ENCODE measurements at places on chromosomes 4 and X.

DNA sequence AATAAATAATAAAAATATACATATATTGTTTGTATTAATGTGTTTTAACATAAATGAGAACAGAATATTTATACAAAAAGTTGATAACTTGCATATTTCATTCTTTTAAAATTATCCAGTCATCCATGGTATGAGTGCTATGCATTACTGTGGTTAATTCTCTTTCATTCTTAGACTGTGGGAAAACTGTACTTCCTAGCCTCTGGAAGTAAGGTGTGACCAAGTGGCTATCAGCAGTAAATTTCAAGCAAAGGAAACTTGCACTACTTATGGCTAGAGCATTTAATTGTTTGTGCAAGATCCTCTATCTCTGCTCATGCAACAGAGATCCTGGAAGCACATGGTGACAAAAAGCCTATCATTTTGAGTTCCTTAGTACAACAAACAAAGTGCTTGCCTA, 1054.5 kb upstream of the PABPC4L start:
- no peak for DNase-seq

DNA sequence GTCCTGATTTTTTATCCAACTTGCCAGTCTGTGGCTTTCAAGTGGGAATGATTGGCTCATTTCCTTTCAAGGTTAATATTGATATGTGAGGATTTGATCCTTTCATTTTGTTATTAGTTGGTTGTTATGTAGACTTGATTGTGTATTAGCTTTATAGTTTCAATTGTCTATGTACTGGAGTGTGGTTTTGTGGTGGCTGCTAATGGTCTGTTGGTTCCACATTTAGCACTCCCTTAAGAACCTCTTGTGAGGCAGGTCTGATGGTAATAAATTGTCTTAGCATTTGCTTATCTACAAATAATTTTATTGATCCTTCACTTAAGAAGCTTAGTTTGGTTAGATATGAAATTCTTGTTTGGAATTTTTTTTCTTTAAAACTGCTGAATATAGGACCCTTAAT, 190.6 kb downstream of the CPXCR1 start:
- no peak for DNase-seq

DNA sequence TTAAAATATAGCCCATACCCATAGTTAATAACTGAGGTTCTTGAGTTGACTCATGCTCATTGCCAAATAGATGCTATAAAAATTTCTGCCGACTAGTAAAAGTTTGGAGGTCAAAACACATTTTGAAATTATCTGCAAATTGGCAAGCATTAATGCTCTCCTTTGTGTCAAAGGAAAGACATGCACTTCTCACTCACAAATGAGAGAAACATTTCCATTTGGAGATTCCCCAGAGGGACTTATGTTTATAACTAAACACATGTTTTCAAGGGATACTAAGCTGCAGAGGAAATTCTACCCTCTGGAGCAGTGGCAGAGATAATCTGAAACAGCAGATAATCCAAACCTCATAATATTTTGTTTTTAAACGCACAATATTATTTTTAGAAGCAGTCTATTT, 45.7 kb upstream of the CCDC160 start:
- no peak for DNase-seq

DNA sequence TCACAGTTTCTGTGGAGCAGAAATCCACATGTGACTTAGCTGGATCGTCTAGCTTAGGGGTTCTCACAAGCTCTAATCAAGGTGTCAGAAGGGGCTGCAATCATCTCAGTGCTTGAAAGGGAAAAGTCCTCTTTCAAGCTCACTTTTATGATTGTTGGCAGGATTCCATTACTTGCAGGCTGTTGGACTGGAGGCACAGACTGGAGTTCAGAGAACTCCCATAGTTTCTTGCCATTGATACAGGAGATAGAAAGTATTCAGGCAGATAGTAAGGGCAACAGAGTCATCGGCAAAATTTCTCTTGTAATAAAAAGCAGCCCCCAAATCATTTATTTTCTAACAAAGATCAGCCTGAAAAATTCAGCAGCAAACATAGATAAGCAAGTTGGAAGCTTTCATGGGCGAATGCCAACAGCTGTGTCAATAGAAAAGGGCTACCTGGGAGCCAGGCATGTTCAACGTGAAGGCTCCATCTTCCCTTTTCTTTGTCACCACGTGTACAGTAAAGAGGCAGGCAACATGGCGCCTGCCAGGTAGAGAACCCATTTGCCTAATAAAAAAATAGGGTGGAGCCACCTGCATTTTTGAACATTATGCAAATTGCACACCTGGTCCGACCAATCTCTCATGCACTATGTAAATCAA, 64.4 kb downstream of the CXCL13 start:
- no peak for DNase-seq

- peak; percentile 92 for DNase-seq
Measured at GRCh38 chr4:183907871-183908683, 3.0 kb downstream of the STOX2 start.

- no peak for DNase-seq
Measured at GRCh38 chr4:102598086-102598761, 97.1 kb downstream of the NFKB1 start.

DNA sequence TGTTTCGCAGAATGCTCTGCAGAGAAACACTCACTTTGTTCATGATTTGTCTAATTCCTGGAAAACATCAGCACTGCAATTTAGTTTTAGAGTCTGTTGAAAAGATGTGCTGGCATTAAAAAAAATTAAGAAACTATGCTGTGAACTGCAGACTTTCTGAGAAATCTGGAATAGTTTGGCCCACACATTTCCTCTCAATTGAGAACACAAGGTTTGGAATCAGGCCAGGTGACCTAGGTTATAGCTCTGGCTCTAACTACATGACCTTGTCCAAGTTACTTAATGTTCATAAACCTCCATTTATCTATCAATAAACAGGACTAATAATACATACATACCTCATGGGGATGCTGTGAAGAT, 61.4 kb upstream of the ENPEP start:
- no peak for DNase-seq

- DNase-seq = no peak
Measured at GRCh38 chrX:9166584-9166944, 132.6 kb upstream of the FAM9B start.

- no peak for DNase-seq
Measured at GRCh38 chr4:25271866-25272265, 38.0 kb downstream of the PI4K2B start.

GRCh38 chrX:39212456-39212855, 411.2 kb downstream of the MID1IP1 start:
- no peak for DNase-seq

GRCh38 chr4:160514126-160514525, 1411.2 kb downstream of the RAPGEF2 start:
- DNase-seq = no peak

DNA sequence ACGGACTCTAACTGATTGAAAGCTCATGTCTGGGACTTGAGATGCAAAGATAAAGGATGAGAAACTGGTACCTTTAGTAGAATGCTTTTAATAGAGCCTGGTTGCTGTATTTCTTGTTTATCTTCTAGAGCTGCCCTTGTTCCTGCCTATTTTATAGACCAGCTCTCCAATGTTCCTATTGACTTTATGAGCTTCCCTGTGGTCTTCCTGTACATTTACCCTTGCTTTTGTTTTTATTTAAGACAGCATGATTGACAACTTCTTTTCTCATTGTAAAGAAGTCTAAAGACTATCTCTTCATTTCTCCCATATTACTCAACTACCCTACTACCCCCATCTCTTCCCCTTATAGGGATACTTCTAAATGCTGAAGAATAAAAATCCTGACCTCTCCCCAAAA, 174.7 kb downstream of the UGT8 start:
- no peak for DNase-seq

- peak; percentile 11 for DNase-seq
Measured at GRCh38 chr4:184722798-184723197, 11.1 kb downstream of the CENPU start.

DNA sequence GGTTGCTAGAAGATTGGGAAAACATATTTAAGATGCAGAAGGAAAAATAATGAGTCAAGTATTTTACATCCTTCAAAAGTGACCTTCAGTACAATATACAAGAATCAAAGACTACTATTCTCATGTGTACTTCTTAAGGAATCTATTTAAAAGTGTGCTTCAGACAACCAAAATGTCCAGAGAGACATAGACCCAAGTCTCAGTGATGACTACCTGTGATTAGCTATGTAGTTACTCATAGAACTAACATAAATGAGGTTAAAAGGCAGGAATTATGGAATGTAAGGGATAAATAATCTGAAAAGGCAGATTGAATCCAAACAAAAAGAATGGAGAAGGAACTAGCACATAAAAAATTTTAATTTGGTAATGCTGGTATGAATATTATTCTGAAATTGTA, 634.7 kb upstream of the FAM241A start:
- DNase-seq = no peak

DNA sequence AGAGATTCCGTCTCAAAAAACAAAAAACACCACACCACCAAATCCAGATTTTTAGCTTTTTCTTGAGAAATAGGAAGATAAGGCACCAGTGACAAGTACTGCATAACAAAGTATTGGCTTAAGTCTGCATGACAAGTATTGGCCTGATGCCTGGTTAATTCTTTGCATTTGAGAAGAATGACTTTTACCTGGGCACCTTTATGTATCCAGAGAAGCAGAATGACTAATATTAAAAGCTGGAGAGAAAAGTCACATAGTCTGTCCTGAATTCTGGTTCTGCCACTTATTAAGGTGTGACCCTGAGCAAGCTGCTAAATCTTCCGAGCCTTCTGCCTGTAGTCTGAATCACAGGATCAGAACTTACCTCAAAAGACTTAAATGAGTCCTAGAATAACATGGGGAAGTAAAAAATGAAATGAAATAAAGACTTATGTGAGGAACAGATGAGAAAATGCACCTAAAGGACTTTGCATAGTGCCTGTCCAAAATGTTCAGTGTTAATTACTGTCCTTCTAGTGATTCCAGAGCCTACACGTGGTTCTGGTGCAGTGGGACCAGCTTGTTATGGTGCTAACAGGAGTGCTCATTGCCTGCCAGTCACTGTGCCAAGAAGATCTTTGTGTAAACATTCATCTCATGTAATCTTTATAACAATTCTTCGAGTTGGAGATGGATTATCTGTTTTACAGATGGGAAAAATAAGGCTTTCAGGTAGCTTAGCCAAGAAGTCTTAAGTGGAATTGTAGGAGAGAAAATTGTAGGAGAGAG, 31.6 kb downstream of the UGDH start:
- no peak for DNase-seq

- no peak for DNase-seq
Measured at GRCh38 chr4:20195071-20195885, 56.4 kb upstream of the SLIT2 start.
